ENCODE measurements at places on chromosomes 4 and X.

GRCh38 chr4:119550857-119551532, 77.6 kb downstream of the PDE5A start:
- no peak for DNase-seq

- DNase-seq, result no peak
Measured at GRCh38 chr4:106629268-106629625, 260.7 kb upstream of the GIMD1 start.

DNA sequence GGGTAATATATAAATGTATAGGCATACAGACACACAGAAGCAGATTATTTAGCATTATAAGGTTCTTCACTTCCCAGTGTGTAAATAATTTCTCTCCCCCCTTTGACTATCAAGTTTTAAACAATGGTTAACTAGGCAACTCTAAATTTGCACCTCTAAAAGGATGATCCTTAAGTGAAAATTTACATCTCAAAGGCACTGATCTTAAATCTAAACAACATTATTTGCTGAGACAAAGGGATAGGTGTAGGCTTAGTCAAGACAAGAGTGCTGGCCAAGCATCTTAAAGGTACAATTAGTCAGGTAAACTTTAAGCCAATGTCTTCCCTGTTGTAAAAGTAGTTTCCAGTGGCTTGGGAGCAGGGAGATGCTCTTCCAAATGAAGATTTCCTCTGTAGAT, 33.0 kb downstream of the NLRP2B start:
- DNase-seq, result no peak

DNA sequence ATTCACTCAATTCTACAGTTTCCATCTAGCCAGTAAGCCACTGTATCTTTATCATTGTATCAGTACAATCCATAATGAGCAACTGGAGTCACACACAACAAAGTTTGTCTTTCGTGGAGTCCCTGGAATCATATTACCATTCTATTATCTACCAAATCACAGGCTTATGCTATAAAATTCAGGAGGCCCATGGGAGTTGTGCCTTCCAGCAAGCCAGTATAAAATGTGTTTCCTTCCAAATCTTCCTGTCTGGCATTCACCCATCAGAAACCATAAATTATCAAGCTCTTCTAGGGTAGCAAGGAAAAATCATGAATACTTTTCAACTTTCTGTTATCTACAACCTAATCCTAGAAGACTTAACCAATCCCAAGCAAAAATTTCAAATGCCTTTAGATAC, 1383.3 kb upstream of the PCDH7 start:
- DNase-seq, result no peak

DNA sequence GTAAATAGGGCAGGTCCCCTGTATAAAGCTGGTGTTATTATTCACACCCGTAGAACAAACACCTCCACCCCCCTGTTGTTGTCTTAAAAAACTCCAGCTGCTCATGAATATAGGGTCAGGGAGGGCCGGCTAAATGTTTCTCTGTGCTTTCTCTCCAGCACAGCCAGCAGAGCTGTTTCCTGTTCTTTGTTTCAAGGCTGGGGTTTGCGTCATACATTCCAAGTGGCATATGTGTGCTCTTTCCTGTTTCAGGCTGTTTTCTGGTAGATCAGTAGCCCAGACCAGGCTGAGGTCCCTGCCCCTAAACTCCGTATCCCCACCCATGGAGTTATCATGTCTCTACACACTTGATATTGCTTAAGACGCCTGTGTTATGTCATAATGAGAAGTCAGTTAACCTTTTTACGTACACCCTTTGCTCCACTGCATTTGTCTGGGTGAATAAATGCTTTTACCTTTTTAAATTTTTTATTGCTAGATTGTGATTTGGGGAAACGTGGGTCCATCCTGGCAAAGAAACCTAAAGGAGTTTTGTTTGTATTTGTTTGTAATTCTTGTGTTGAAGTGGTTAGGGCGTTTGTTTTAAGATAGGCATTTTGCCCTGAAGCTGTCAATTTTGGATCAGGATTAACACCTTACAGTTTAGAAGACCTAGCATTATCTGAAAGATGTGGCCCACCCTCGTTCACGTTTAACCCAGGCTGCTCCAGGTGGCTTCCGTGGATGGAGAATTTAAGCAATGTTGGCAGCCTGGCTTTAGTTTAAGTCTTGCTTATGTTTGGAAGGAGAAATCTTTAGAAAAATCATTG, 3.3 kb downstream of the KLF3 start:
- peak; percentile 79 for DNase-seq

DNA sequence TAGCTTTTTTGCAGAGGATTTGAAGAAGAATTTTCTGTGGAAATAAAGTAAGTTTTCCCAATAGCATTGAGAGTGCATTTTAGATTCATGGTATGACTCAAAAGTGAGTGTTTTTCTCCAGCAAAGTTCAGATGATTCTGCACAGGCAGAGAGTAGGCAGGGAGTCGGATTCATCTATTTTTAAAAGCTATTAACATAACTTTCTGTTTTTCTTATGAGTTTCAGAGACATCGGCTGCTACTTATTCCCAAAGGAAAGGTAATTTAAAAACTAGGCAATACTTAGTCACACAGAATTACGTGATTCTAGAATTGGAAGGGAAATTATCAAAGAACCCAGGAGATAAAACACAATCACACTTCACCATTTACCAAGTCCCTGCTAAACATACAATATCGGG, 4.4 kb downstream of the CCDC110 start:
- DNase-seq, result no peak

- no peak for DNase-seq
Measured at GRCh38 chrX:10529344-10529743, 91.0 kb downstream of the MID1 start.

DNA sequence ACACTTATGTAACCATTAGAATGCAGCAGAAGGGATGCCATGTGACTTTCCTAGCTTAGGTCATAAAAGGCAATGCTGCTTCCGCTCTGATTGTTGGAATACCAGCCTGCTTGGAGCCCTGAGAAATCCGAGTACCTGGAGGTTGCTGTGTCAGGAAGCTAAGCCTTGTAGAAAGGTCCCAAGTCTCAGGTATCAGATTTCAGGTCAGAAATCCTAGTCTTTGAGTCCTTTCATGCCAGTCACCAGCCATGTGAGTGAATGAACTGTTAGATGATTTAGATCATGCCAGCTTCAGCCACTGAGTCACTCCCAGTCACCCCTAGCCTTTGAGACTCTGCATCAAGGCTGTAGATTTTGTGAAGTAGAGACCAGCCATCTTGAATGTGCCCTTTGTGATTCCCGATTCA, 23.5 kb downstream of the RAP1GDS1 start:
- no peak for DNase-seq

DNA sequence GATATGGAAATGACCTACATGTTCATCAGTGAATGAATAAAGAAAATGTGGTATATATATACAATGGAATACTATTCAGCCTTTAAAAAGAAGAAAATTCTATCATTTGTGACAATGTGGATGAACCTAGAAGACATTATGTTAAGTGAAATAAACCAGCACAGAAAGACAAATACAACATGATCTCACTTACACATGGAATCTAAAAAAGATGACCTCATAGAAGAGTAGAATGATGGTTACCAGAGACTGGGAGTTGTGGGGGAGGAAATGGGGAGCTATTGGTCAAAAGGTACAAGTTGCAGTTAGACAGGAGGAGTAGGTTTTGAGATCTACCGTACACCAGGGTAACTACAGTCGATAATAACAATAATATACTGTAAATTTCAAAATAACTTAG, 51.5 kb downstream of the WNK3 start:
- DNase-seq, result no peak

DNA sequence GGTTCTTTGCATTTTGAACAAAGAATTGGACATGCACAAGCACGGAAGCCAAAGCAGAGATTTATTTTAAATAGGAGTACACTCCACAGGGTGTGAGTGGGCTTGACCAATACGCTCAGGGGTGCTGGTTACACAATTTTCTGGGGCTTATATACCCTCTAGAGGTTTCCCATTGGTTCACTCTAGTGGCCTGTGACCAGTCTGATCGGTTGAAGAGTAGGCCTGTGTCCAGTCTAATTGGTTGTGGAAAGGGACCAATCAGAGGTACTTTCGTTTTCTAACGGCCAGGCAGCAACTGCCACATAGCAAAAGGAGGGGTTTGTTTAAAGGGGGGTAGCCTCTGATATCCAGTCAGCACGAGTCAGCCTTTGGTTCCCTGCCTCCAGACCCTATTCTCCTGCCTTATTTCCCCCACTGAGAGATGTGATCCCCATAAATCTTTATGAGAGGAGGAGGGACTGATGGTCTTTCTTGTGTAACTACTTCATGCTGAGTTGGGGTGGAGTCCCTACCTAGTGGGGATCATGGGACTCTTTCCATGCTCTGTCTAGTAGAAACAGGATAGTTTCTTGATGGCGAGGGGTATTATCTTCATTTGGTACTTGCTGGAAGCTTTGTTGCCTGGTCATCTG, 11.3 kb upstream of the AREG start:
- DNase-seq, result no peak

DNA sequence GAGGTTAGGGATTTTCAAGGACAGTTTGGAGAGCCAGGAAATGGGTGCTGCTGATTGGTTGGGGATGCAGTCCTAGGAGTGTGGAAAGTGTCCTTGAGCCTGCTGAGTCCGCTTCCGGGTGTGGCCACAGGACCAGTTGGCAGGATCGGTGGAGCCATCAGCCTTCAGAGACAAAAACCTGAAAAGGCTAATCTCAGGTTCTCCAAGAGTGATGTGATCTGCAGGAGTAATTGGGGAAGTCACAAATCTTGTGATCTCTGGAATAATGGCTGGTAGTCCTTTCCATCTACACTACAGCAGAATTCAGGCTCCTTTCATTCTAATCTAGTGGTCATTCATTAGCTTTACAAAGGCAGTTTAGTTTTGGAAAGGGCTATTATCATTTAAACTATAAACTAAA, 55.9 kb upstream of the BMP2K start:
- no peak for DNase-seq

DNA sequence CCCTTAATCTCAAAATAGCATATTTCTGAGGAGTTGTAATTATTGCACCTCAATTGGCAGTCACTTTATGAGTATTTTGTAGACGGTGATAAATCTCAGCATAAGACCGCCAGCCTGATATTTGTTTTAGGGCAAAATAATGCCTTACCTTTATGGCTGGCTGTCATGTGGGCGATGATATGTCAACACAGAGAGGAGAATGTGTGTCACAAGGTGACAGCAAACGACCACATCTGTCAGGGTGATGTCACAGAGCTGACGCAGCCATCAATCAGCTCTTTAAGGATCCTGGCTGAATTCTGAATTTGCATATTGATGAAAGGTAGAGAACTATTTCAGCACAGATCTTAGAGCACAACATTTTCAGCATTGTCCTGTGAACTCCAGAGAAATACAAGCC, 209.7 kb downstream of the CEP135 start:
- no peak for DNase-seq

DNA sequence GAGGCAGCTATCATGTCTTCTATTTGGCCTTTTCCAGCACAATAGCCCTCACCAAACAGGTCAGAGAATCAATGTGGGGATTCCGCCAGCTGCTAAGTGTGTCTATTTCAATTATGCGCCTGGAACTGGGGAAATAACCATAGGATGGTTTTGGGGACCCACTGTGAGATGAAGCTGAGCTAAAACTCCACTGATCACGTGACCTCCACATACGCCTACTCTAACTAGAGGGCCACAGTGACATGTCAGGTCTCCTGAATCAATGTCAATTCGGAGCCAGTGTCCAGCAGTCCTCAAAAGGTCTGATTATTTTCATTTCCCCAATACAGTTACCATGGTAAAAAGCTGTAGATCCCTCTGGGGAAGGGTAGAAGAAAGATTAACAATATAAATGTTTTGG, 10.2 kb upstream of the BANK1 start:
- DNase-seq, result no peak

DNA sequence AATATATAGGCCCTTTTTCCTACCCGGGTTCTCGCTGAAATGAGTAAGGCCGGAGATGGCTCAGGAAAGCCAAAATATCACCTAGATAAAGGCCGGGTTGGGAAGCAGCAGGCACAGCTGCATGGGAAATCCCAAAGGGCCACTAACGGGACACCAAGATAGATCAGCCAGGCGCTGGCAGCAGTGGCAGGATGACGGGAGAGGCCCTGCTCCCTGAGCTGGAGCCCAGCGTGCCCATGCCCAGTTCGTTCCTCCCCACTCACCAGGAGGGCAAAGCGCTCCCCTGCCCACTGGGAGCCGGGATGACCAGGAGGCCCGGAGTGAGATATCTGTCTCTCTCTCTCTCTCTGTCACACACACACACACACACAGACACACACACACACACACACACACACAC, 109.8 kb downstream of the DCTD start:
- DNase-seq, result no peak

DNA sequence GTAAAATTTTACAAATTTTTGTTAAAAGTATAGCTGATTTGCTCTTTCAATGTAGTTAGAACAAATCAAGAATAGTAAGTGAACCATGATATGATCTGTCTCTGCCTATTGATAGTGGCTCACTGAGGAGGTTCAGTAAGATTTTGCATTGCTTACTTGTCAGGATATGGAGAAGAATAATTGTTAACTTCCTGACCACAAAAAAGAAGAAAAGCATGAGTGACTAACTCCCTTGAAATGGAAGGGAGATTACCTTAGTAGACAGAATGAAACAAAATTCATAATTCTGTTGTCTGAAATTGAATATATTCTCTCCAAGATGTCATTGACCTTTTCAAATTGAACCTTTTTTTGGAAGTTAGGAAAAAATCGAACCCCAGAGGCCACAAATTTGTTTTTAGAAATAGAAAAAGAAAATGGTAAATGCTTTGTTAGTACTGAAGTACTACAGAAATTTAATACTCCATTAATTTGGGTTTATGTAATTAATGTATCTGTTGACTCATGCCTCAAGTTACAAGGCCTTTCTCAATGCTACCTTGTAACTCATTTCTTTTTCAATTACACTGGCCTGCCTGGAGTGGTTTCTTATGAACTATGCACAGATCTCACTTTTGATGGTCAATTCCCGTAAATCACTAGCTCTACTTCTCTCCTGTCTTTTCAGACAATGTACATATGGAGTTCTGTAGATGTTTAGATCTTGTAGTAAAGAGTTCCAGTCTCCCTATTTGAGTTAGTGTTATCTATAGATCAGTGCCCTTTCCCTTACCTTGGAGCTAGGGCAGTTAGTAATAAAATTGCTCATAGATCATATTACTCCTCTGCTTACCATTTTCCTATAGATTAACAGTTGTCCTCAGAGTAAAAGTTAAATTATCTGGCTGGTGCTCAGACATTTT, 139.3 kb downstream of the TLL1 start:
- no peak for DNase-seq

GRCh38 chr4:120557372-120557771, 365.2 kb downstream of the PRDM5 start:
- no peak for DNase-seq

DNA sequence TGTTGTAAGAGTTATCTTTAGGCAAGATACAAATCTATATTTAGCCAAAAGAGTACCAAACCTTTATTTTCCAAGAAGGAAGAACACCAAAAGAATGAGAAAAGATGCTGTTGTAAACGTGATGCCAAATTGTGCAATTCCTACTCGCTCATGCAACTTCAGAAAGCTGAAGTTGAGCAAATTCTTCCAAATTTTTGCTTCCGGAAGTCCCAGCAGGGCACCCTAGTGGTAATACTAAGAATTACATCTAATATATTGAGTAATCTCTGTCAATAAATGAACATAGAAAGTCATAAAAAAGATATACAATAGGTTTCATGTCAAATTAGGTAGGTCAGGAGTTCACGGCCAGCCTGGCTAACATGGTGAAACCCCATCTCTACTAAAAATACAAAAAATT, 36.0 kb upstream of the SMARCAD1 start:
- DNase-seq, result no peak

- DNase-seq, result no peak
Measured at GRCh38 chr4:41620594-41621256, 82.8 kb downstream of the LIMCH1 start.

Measured in DMS 273 treated with DMSO at 0.1 percent for 48 hours (cell line).